Suprapubic skin (tissue), 4 donors: ENCODE measurements at places on chromosomes 5 and 9.

GRCh38 chr5:138622051-138622450 is 46.9 kb upstream of the HSPA9 start:
- peak; percentile 24 for DNase-seq

DNA sequence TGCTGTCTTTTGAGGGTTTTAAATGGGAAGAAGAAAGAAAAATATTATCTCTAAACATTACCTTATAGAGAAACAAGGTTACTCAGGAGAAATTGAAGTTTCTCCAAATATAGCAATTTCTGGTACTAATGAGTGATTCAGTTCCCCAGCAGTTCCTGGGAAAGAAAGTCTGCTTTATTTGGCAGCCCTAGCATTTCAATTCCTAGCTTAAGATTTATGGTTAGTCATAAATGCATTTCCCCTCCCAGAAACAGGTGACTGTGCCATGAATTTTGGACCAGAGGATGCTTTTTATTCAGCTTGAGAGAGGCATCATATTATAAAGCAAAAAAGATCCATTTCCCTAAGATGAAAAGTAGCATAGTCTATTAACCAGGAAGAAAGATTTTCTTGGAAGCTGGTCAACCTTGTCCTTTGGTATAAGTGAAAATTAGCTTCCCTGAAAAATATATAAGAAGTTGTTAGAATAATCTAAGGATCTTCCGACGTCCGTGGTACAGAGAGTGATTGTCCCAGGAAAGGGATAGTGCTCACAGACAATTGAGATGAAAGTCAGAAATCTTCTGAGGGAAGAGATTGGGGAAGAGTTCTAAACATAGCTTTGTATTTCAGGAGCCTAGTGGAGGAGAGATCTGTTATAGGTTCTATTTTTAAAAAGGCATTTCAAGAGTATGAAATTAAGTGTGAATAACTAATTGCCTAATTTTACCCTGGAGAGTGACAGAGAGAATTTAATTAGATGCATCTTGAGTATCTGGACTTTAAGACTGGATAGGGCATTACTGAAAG is 164.9 kb downstream of the ESM1 start:
- no peak for DNase-seq

GRCh38 chr9:104618104-104618503 is at the start of gene OR13C9:
OR13C9 (minus strand) TSS chr9:104618204; CDS start chr9:104618204, 0 bp downstream.
- DNase-seq = no peak

- DNase-seq = no peak
Measured at GRCh38 chr5:159420940-159421339, 90.7 kb upstream of the IL12B start.

DNA sequence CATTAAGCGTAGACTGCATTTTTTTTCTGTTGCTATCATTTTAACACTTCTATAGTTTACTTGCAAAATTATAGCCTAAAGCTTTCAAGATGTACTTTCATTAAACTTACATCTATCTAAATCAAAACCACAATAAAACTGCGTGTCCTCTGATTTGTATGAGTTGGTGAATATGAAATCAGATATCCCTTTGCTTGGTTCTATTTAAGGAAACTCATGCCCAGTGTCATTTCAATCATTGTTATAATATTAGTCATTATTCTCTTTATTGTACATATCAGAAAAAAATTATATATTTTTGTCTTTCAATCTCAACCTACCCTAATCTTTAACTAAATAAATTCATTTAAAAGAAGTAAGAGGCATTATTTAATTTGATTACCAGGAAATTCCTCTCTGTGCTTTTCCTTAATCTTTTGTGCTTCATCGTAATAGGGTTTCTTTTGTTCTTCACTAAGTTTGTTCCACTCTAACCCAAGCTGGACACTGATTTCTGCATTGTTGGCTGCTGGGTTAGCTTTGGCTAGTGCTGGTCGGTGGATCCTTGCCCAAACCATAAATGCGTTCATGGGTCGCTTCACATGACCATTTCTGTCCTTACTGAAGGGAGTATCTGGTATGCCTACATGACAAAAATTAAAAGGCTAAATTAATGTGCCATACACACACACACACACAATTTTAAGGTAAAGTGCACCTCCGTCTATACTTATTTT is 3.8 kb downstream of the SOX30 start:
- DNase-seq = no peak

DNA sequence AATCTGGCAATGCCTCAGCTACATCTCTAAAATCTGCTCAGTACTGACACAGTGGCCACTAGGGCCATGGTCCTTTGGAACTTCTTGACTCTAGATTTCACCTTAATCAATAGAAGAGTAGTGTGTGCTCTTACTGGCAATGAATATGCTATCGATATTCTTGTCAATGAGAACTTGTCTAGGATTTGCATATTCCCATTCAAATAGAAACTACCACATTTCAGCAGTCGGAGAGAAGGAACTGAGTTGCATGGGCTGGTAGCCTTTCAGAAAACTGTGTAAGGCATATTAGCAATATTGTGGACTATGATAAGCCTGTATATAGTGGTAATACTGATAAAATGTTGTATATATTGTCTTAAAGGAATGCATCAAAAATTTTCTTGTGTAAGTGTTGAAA is 45.3 kb upstream of the NAA35 start:
- DNase-seq = no peak

- no peak for DNase-seq
Measured at GRCh38 chr5:168147568-168148360, 143.7 kb upstream of the WWC1 start.

DNA sequence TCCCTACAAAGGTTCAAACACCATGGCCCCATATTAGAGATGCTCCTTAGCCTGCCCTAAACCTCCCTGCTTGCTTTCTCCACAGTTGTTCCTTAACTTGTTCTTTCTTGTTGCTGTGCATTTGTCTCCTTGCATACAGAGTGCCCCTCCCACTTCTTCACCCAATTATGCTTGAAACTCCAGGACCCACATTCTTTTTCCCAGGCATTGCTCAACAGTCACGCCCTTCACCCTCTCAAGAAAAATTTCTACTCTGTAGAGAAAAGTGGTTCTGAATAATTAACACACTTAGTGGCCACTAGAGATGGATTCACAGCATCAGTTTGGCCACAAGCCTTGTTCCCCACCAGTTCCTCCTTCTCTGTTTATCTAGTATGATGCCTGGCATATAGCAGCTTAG is 57.7 kb downstream of the NREP start:
- DNase-seq = no peak

DNA sequence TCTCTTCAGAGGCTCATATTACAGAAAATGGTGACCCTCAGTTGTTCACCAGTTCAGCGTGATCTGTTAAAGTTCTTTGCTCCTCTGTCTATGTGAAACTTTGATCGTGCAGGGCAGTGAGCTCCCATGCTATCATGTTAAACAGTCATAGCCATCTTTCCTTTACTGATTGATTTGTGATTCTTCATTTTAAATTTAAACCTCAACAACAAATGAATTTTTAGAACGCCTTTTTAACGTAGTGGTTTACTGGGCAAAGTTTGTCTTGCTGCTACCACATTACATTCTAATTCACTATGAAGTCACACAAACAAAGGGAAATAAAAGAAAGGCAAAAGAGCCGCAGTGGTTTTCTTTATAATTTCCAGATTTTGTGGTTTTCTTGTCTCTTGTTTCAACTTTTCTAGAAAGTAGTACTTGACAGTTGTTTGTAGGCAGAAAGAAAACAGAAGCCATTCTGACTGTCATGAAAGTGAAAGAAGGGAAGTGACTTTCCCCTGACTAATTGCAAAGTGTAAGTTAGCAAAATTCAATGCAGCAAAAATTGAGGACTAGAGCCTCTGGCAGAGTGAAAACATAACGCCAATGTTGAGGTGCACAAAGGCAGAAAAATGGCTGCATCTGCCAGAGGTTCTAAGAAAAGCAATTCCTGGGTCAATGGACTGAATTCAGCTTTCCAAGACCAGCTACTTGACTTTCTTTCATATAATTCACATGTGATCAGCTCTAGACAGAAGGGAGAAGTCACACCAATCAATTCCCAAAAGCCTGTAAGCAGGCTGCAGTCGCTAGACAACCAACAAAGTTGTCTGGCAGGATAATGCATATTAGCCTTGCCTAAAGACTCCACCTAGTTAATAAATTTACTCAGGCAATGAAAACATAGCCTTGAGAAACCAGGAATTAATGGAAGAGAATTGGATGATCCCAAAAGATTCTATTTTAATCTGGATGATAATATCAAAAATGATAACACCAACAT is 7.1 kb upstream of the IFNA6 start:
- DNase-seq = no peak

DNA sequence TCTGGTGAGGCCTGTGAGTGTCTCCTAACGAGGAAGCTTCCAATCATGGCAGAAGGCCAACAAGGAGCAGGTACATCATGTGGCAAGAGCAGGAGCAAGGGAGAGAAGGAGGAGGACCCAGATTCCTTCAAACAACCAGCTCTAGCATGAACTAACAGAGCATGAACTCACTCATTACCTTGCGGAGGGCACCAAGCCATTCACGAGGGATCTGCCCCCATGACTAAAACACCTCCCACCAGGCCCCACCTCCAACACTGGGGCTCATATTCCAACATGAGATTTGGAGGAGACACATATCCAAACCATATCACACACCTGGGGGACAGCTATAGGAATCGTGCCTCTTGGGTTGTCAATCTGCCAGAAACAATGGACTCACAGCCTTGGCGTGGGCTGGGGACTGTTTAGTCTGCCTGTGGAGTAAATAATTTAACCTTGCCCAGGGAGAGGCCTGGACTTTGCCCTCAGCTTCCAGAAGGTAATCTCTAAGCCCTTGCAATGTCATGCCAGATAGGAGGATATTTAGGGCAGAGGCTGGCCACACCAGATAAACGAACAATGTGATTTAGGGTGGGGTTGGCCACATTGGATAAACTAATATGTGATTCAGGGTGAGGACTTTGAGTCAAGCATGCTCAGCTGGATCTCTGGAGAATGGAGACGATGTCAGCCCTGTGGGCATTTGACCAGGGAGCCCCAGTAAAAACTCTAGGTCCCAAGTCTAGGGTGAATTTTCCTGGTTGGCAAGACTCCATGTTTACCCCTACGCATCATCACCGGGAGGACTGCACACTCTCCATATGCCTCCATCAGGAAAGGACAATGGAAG is 13.6 kb upstream of the VDAC1 start:
- DNase-seq = no peak
